DMS79 (cell line): ENCODE measurements at places on chromosomes 4 and X.
A peak's percentile ranks its signal among the peaks of the same experiment; 100 is the strongest.

GRCh38 chr4:165506849-165507248 lies 128.0 kb downstream of the CPE start:
- DNase-seq = no peak

DNA sequence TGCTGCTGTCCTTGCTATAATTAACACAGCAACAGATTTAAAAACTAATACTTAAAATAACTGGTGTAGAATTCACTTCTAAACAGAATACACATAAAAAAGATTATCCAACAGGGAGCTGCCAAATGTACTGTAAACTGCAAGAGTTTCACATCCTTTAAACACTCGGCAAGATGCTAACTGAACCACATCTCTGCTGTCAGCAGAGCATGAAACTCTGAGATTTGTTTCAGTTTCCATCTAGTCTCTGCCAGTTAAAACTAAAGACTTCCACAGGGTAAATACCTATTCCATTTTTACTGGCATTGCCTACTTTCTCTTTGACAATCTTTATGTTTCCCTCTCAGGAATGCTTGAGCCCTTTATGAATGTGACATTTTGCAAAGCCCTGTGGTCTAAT lies 127.7 kb downstream of the SLC7A11 start:
- peak; percentile 38 for DNase-seq

- no peak for DNase-seq
Measured at GRCh38 chr4:155639704-155640523, 26.7 kb upstream of the GUCY1A1 start.

GRCh38 chrX:102154900-102155805 lies 624 bp downstream of the BEX5 start:
- no peak for DNase-seq

- DNase-seq = no peak
Measured at GRCh38 chr4:145697332-145697731, 17.4 kb downstream of the C4orf51 start.

GRCh38 chrX:1618689-1619088 lies 3.8 kb downstream of the ASMT start:
- no peak for DNase-seq

- DNase-seq = no peak
Measured at GRCh38 chr4:115279330-115279729, 165.9 kb upstream of the NDST4 start.

- no peak for DNase-seq
Measured at GRCh38 chrX:96314985-96315384, 369.7 kb upstream of the DIAPH2 start.

GRCh38 chr4:169024762-169025161 lies 14.7 kb upstream of the CBR4 start:
- DNase-seq = no peak

DNA sequence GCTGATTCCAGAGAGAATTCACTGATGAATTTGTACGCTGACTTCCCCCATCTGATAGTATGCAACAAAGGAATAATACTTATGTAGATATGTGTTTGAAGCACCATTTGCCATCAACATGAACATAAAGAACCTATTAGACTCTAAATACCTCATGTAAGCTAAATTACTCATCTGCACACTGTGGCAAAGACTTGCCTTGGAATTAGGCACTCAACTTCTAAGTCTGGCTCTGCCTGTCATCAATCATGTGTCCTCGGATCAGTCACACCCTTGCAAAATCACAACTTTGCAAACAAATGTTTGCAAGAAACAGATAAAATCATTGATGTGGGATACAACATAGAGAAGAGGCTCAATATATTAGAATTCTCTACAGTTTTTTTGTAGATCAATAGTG lies 169.9 kb upstream of the LDB2 start:
- no peak for DNase-seq

- no peak for DNase-seq
Measured at GRCh38 chr4:168498251-168498650, 1.4 kb downstream of the PALLD start.

GRCh38 chrX:78331708-78332107 lies 4.3 kb upstream of the CYSLTR1 start:
- DNase-seq = no peak

GRCh38 chr4:151356510-151356909 lies 31.1 kb upstream of the SH3D19 start:
- no peak for DNase-seq

DNA sequence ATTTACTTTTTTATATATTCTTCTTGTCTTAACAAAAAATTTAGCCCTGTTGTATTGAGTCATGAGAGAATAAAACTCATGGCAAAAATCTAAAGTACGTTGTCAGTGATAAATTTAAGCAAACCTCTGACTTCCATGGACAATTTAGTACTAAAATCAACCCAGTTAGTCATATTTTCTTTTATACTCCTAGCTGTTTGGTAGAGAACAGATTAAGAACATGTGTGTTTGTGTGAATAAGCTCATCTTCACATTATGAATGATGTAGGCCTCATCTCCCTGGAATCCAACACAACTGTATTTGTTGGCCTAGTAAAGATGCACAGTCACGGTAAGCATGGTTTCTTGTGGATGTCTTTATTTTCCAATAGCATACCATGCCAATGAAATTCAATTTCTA lies 40.8 kb upstream of the FAM47B start:
- DNase-seq = no peak

DNA sequence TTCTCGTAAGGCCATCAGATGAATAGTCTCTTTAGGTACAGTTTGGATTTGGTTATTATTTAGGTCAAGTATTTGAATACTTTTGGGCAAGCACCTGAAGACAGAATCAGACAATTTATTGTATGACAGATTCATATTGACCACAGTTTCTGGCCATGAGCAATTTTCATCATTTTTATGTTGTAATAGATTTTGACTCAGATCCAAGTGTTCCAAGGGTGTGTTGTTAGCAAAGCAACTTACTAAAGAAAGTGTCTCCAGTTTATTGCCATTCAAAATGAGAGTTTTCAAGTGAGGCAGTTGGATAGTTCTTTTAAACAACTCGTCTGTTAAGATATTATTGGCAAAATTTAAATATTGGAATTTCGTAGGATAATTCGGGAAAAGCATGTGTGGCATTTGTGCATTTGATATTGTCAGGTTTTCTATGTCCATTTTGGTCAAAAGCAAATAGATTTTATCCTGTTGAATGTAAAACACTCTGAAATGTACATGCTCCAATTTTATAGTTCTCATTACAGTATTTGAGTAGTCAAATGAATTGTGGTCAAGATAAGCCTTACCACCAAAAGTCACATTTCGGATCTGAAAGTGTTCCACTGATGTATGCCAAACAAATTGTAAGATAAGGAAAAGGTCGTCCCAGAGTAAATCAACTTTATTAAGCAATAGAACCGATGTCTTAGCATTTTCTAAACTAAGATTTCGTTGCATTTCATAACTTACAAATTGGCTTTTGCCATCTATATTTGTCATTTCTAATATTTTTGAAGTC lies 8.4 kb downstream of the TLR10 start:
- no peak for DNase-seq

DNA sequence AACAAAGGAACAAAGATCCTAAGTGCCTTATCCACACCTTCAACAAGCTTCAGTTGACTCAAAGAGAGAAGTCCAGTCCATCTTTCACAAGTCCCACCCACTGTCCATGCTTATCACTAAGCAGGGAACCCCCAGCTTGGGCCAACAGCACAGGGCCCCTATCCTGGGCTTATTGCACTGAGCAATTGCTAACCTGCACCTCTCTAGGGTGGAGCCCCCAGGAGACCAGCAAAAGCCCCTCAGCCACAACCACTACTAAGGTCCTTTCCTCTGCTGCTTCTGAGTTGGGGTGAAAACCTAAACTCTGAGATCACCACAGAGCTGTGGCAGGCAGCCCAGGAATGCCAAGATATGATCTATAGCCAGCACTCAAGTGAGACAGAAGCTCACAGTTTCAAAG lies 96.7 kb upstream of the PBDC1 start:
- DNase-seq = no peak

- no peak for DNase-seq
Measured at GRCh38 chr4:3402491-3403347, 39.0 kb upstream of the HGFAC start.

- no peak for DNase-seq
Measured at GRCh38 chr4:182215148-182215547, 28.1 kb upstream of the TENM3 start.

DNA sequence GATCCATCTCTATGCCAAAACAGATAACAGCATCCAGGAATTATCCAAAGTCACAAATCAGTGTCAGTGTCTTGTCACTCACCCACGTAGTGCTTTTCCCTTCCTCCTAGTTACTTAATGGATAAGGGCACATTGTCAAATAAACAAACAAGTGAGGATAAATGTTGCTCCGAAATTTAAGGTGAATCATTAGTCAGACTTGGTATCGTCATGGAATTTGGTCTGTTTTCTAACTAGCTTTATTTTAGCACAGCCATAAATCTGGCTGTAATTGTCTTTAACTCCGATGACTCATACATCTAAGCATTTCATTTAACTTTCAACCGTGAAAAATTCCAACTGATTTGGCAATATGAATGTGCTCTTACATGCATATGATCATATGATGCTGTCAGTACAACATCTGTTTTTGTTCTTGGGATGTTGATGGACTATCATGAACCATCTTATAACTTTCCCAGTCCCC lies 83.3 kb downstream of the SNCA start:
- DNase-seq = no peak

GRCh38 chrX:9087271-9088040 lies 53.5 kb upstream of the FAM9B start:
- no peak for DNase-seq

DNA sequence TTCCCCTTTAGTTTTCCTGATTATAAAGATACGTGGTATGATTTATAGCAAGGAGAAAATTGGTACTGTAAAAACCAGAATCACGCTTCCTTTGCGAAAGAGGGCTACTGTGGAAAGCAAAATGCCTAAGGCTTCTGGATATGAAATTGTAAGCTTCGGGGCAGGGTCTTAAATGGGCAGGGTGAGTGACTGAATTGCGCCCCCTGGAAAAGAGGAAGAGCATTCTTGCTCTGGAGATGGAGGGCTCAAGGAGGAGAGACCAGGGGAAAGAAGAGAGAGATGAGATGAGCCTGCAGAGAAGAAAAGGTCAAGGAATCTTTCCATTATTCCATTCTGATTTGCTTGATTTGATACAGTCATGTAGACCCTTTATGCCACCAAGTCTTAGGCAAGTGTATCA lies 13.1 kb upstream of the ETNPPL start:
- DNase-seq = no peak

GRCh38 chrX:16934185-16934584 lies 12.3 kb upstream of the REPS2 start:
- DNase-seq = no peak

GRCh38 chrX:124229374-124229773 lies 103.1 kb upstream of the TEX13D start:
- DNase-seq = no peak

DNA sequence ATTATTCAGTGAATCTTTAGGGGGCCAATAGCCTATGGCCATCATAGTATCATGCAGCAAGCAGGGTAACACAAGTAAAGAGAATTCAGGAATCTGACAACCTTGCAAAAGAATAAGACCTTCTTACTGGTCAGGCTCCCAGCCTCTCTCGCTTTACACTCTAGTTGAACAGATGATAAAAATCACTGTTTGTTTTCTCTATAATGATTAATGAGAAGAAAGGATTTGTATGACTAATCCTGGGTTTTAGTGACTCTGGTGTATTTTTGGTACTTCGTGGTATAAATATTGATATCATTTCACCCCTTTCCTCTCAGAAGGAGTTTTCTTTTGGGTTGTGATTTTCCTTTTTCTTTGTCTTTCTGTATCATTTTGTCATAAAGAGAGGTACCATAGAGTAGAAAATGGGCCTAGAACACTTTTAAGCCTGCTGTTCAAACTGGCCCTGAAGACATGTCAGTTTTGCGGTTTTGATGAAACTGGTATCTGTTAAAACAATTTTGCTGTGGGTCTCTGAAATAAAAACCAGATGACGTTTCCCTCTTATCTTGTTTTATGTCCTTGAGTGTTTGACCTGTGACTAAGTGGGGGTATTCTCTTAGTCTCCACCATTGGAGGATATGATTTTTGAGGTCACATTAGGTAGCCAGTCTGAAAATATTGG lies 294.9 kb upstream of the TBX22 start:
- DNase-seq = no peak

- no peak for DNase-seq
Measured at GRCh38 chr4:53589511-53589910, 1.8 kb downstream of the LNX1 start.

GRCh38 chr4:123661080-123661737 lies 264.6 kb downstream of the SPRY1 start:
- DNase-seq = no peak

GRCh38 chr4:185740471-185740873 lies 71.5 kb downstream of the SORBS2 start:
- no peak for DNase-seq

DNA sequence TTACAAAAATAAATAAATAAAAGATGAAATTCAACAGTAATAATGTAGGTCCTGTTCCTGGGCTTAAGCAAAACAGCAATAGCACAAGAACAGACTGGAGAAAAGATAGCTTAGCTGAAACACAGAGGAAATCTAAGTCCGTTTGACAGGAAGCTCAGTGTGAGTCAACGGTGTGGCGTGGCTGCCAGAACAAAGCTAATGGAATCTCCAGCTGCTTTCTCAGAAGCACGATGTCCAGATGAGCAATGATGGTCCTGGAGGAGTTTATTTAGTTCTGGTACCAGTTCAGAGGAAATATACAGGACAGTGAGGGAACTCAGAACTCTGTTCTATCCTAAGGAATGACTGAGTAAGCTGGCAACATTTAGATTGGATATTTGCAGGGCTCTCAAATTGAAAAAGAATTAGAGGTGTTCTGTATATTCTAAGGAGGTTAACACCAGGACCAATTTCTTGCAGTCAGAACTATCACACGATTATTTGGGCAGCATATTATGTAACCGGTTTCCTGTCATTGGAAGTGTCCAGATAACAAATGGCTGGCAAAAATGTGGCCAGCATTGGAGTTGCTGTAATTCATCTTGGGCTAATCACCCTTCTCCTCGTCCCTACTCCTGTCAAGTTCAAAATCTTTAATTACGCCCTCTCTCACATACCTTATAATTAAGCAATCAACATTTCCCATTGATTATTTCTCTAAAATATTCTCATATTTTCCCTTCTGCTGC lies 12.7 kb downstream of the GAB3 start:
- no peak for DNase-seq

DNA sequence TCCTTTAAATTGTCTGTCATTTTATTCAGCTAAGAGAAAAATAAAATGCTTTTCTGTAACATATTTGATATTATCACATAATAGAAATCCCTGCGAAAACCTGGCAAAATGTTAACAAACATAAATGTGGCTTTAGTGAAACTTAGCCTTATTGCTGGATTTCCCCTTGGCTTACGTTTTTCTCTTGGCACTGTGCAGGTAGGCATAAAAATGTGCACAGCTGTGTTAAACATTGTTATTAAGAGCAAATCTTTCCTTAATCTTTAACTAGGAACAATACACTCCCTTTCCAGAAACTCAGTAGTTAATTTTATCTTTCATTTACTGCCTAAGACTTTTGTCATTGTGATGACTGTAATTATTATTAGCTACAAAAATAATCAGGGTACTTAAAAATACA lies 202.4 kb upstream of the GNPDA2 start:
- no peak for DNase-seq

- DNase-seq = no peak
Measured at GRCh38 chrX:21798677-21799219, 40.7 kb upstream of the MBTPS2 start.

- DNase-seq = no peak
Measured at GRCh38 chr4:102684610-102685052, 76.1 kb downstream of the MANBA start.

- no peak for DNase-seq
Measured at GRCh38 chrX:150473371-150473770, 95.0 kb upstream of the MTM1 start.
